Activated CD4-positive, alpha-beta T cell treated with anti-CD3 and anti-CD28 coated beads, Interleukin-2, amount 50 U/mL, for 1 hour (primary cell): ENCODE measurements at places on chromosomes 12 and 14.

DNA sequence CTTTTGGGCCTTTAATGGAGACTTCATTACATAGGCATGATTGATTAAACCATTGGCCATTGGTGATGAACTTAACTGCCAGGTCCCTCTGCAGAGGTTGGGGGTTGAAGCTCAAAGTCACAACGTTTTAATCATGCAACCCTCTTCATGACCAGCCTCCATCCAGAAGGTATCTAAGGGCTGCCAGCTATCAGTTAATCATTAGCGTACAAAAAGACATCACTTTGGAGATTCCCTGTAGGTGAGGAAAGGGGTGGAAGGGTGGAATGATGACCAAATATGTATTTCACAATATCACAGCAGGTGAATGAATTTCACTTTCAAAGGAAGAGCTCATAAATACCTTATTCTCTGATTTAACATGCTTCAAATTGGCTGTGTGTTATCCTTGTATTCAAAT lies 92.0 kb downstream of the MIPOL1 start:
- no peak for DNase-seq

DNA sequence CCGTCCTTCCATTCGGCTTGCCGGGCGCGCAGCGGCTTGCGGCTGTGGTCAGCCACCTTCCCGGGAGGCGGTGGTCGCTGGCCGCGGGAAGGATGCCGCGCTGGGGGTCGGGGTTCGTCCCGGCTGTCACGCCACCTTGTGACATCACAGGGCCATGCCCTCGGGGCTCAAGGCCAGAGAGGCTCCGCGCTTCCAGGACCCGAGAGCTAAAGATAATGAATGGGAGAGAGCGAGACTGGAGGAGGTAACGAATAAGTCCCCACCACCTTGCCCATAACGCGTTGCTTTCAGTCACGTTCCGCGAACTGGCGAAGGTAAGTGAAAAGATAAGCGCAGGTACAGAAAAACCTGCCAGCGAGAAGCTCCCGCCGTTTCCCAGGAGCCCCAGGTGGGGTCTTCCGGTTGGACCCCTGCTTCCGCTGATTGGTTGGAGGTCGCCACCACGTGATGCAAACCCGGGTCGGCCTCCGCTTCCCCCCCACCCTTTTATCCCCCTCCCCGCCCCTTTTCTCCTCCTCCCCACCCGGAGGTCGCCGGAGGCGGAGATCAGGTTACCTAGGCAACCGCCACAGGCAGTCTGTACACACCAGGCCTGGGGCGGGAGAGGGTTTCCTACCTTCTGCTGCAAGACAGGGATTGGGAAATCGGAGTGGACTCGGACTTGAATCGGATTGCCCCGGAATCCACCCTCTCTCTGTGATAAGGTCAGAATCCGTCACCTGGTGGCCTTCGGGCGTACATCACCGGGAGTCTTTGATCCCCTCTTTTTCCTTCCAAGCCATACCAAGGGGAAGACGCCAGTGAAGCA lies at the start of gene LRRC9:
LRRC9 (plus strand) TSS at position 575 of the 808 bp plus-strand sequence.
- DNase-seq = no peak

GRCh38 chr14:74735125-74735524 lies 22.2 kb downstream of the FCF1 start:
- DNase-seq = no peak

DNA sequence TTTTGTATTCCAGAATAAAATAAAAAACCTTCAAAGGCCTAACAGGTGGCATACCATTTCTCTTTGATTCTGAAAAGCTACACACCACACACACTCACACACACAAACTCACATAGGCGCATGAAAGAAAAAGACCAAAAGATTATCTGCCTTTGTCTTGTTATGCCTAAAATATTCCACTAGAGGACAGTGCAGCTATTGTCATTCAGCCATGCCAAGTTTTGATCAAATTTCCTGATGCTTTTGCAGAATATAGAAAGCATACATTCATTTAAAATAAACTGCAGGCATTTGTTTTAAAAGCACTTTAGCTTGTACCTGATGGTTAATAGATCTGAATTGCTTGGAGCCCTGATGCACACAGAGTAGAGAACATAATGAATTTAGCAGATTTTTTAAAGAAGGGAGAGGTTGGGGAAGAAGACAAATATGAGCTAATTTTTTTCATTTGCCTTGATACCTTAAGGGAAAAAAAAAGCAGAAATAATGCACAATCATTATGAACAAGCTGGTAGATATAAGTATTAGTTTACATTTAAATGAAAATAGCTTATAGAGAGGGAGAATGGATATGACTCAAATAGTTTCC lies 1766.9 kb upstream of the SEL1L start:
- no peak for DNase-seq

- DNase-seq = no peak
Observed at GRCh38 chr12:88266806-88267360, 124.8 kb downstream of the TMTC3 start.

DNA sequence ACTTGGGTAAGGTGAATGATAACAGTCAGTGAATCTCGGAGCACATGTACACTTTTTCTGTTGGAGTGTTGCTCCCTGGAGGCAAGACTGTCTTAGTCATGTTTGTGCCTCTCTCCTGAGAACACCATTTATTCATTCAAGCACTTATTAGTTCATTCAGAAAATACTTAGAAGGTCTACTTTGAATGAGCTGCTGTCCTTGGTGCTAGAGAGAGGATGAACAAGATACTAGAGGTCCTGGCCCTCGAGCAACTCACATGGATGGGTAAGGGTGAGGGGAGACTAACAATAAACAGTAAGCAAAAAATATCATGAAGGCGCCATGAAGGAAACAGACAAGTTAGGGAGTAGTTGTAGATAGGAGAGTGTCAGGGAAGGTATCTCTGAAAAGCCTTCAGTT lies 17.1 kb upstream of the SAMD4A start:
- DNase-seq = no peak

DNA sequence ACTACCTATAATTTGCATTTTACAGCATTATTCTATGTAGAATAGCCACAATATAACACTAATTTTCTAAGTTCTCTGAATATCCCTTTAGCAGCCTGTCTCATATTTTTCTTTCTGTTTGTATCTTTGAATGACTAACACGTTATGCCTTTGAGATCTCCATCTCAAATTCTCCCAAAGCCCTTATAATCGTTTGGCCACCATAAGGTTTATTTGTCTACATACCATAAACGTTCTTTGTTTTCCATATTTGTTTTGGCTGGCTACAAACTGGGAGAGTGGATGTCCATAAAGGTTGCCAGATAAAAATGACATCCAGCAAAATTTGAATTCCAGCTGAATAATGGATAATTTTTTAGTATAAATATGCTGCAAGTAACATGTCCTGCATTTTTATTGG lies 203.7 kb downstream of the STXBP6 start:
- no peak for DNase-seq
